Stimulated activated CD4-positive, alpha-beta T cell treated with anti-CD3 and anti-CD28 coated beads, Interleukin-4, amount 100 ng/mL, for 1 hour (primary cell): ENCODE measurements at places on chromosomes 12 and 14.

- peak; percentile 43 for DNase-seq
Measured at GRCh38 chr14:92615451-92615850, 101.9 kb downstream of the RIN3 start.

- no peak for DNase-seq
Measured at GRCh38 chr12:56282030-56282429, 15.3 kb downstream of the COQ10A start.

DNA sequence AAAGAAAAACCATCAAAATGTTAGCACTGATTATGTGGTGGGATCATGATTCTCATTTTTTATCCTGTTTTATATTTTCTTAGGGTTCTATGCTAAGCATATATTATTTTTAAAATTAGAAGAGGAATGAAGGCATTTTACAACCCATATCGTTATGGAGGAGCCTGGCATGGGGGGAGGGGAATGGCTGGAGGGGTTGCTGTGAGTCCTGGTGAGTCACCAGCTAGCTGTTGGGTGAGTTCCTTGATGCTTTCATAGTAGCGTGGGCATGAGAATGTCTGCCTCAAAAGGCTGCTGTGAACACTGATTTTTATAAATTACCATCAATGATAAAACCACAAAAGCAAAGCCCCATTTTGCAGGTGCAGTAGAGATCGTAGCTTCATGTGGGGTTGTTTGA is 46.9 kb downstream of the C14orf132 start:
- no peak for DNase-seq

DNA sequence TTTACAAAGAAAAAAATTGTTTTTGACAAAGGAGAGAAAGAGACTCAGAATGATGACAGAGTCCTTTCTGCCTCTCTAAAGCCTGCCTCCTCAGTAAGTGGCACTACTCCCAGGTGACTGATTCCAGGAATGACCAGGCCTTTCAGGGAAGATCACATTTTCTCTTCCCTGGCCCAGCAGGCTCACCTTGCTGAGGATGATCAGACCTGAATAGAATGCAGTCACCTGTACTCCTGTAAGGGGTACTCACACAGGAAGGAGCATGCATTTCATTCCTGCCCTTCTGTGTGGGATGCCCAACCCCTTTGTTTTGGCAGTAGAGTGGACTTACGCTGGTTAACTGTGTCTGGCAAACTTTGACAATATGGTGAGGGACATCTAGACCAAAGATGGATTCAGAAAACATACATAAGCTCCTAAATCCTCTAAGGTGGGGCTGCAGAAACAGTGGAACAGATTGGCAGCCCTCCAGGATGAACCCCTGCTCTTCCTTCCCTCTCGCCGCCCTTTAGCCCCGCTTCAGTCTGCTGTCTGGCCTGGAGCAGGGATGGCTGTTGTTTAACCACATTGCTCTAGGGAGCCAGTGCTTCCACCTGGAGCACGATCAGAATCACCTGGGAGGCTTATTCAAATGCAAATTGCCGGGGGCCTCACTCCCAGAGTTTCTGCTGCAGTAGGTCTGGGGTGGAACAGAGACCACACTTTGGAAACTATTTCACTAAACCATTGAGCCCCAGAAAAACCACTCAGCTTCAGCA is 29.8 kb downstream of the ERG28 start:
- DNase-seq, result no peak

DNA sequence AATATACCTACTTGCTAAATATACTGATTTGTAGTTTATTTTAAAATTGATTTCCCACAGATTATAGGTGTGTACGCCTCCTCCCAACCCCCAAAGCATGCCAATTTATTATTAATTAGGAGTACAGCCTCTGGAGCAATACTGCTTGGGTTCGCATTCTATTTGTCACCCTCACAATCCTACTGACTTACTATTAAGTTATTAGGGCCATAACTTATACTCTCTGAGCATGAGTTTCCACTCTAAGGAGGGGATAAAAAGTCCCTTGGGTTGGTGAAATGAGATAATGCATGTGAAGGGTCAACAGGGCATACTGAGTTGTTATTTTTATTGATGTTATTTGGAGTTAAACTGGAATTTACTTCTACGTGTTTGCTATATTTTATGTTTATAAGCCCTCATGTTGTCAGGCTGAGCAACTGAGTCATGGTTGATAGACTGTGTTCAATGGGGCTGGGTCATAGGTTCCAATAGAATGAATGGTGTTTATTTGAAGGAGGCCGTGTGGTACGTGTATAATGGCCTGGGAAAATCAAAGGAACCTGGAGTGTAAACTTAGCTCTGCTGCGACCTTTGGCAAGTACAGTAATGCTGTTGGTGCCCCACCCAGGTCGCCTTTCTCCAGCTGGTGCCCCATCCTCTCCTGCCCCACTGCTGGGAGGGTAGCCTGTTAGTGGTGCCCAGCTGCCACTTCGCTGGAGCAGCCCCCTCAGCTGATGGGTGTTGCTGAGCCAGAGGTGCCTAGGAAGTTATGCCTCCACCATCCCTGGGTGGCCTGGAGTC is 99.3 kb upstream of the PTPRB start:
- no peak for DNase-seq

DNA sequence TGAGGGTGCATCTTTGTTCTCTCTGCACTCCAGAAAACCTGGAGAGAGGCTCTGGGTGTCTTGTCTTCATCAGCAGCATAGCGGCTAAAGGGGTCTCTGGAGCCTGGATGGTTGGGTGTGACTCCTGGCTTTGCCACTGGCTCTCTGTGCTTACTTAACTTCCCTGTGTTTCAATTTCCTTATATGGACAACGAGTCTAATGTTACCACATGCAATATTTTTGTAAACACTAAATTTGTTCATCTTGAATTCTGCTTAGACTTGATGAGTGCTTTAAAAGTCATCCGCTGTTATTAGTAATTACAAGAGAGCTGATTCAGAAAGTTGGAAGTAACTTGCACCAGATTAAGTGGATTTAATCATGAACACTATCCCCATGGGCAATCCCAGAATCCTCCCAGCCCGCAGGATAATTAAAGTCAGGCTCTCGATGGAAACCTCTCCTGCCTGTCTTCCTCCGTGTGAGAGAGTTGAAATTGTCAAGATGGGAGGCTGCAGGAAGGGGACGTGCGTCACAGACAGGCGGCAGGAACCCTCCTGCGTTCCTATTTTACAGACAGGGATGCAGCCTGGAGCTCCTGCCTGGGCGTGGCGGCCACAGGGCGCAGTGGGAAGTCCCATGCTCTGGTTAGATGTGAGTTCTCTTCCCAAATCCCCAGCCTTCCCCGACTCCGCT is 201.2 kb downstream of the TTC8 start:
- DNase-seq, result no peak

- DNase-seq, result no peak
Measured at GRCh38 chr12:93325855-93326254, 51.9 kb upstream of the NUDT4 start.

DNA sequence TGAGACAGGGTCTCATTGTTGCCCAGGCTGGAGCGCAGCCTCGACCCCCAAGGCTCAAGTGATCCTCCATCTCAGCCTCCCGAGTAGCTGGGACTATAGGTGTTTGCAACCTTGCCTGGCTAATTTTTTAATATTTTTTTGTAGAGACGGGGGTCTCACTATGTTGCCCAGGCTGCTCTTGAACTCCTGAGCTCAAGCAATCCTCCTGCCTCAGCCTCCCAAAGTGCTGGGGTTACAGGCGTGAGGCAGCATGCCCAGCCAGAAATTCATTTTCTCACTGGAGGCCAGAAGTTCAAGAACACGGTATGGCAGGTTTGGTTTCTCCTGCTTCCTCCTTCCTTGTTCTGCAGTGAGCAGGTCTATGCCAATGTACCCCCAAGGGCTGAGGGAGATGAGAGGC is 3.7 kb downstream of the RNASE1 start:
- no peak for DNase-seq

GRCh38 chr14:40004871-40005500 is 572.8 kb upstream of the FBXO33 start:
- no peak for DNase-seq

- no peak for DNase-seq
Measured at GRCh38 chr12:122790393-122791075, 16.2 kb downstream of the CCDC62 start.

DNA sequence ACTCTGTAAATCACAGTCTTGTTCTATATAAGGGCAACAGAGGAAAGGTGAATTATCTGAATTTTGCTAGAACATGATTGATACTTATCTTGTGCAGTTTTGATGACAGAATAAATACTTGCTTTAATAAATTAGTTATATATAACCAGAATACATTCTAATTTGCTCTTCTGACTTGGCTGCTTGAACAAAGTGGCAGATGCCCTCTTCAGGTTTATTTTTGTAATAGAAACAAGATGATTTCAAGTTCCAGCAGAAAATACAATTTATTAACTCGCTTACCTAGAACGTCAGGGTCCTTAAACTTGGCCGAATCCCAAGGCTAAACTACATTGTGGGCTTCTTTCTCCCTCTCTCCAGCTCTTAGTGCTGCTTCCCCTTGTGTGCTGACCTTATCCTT is 57.6 kb upstream of the SSTR1 start:
- DNase-seq, result no peak

DNA sequence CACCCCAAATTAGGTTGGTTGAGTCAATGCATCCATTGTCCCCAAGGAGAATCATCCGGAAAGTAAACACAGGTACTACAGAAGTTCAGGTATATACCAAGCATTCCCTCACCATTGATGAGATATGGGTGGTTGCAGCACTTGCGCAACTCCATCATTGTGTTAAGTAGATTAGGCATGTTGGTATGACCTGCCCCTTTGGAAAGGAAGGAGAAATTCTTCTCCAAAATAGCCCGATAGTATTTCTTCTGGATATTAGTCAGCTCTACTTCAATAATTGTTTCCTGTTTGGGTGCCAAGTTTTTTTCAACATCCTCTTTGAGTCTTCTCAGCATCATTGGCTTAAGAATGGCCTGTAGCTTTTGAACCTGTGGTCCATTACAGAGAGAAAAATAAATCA is 21.3 kb upstream of the SUPT16H start:
- no peak for DNase-seq

DNA sequence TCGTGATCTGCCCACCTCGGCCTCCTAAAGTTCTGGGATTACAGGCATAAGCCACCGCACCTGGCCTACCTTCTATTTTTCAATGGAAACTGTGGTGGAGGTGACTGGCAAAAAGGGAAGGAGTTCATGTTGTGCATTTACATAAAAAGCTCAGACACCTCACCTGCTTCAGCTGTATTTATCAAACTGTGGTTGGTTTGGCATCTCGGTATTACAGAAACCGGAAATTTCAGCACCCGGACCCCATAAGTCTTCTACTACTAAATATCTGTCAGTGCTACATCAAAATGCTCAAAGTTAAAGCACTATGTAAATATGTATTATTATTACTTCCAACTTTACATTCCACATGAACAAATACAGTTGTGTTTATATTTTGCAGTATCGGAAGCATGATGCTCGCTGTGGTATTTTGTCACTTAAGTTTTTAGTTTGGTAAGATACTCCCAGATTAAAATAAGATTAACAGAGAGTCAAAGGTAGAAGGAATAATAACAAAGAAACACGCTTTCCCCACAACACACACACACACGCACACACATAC is 95.4 kb downstream of the ITPR2 start:
- no peak for DNase-seq

GRCh38 chr12:27387473-27387872 is 54.8 kb downstream of the BMAL2 start:
- no peak for DNase-seq
